ENCODE measurements at places on chromosomes 7 and 10.

- no peak overlapping the region for H3K27ac ChIP-seq
- H3K36me3 ChIP-seq, result no peaks in the 10 kb centered on the region
- no peaks in the 10 kb centered on the region for H3K4me1 ChIP-seq
- H3K4me3 ChIP-seq, result no peak overlapping the region
- DNase-seq, result no peak
These were observed 33.5 kb upstream of the CPN1 start for GRCh38 chr10:100114976-100115770.

DNA sequence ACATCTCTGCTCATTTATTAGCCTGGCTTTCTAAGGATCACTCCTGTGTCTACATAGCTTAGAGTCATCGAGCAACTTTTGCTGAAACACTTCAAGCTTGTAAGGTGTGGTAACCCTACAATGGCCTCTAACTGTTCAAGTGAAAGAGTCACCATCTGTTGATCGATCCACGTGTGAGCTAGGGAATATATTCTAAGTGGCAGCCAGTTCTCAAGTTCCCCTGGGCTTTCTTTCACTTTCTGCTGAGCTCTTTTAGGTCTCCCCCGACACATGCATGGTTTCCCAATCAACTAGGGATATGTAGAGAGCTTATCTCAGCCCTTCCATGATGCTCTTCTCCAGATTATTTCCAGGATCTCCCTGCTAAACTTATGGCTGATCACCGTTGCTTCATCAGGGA is 15.5 kb downstream of the AOAH start:
- H3K36me3 ChIP-seq, result peaks cover 47% of the 10 kb centered on the region
- no peak for DNase-seq
- no peaks in the 10 kb centered on the region for H3K27me3 ChIP-seq
- H3K4me1 ChIP-seq, result peaks cover 81% of the 10 kb centered on the region

GRCh38 chr10:118513174-118513573 is 82.3 kb downstream of the PRLHR start:
- H3K4me3 ChIP-seq, result no peak overlapping the region
- no peak overlapping the region for H3K27ac ChIP-seq
- H3K4me1 ChIP-seq, result peaks cover 3% of the 10 kb centered on the region
- no peaks in the 10 kb centered on the region for H3K36me3 ChIP-seq
- H3K27me3 ChIP-seq, result peaks cover 15% of the 10 kb centered on the region
- no peak for DNase-seq

- no peak overlapping the region for H3K27ac ChIP-seq
- H3K27me3 ChIP-seq, result peaks cover 9% of the 10 kb centered on the region
- peak; percentile 37 for DNase-seq
- peaks cover 5% of the 10 kb centered on the region for H3K4me1 ChIP-seq
These were observed 48.1 kb downstream of the PDLIM1 start for GRCh38 chr10:95242581-95243317.

- peaks cover 43% of the 10 kb centered on the region for H3K27me3 ChIP-seq
- H3K4me3 ChIP-seq, result no peak overlapping the region
- H3K27ac ChIP-seq, result no peak overlapping the region
- no peaks in the 10 kb centered on the region for H3K36me3 ChIP-seq
- peaks cover 6% of the 10 kb centered on the region for H3K4me1 ChIP-seq
These were observed 384 bp upstream of the TMEM229A start for GRCh38 chr7:124033095-124033806.

GRCh38 chr7:101506531-101506930 is 122.6 kb downstream of the MYL10 start:
- peaks cover 3% of the 10 kb centered on the region for H3K4me1 ChIP-seq
- peaks cover 10% of the 10 kb centered on the region for H3K27me3 ChIP-seq
- no peak overlapping the region for H3K4me3 ChIP-seq
- no peak for DNase-seq

DNA sequence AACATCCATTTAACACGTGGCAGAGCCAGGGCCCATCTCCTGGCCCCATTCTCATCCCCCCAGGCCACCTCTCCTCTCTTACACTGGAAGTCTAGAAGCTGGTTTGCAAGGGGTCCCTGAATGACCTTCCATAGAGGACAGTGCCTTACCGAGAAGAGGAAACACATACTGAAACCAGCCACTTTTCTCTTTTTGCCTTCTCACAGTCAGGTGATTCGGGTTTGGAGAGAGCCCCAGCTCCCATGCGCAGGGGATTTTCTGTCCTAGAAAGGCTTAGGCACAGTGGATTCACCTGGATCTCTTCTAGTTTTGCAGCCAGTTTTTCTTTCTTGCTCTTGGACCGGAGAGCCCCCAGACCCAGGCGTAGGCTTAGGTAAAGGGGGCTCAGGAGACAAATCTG is 334.1 kb upstream of the C7orf33 start:
- no peaks in the 10 kb centered on the region for H3K27me3 ChIP-seq
- no peak overlapping the region for H3K27ac ChIP-seq
- no peaks in the 10 kb centered on the region for H3K36me3 ChIP-seq

GRCh38 chr10:27242473-27242950 is 1.9 kb upstream of the ACBD5 start:
- peak overlapping the region; percentile 97 for H3K27ac ChIP-seq
- H3K4me3 ChIP-seq, result peak overlapping the region; percentile 93
- H3K4me1 ChIP-seq, result peaks cover 32% of the 10 kb centered on the region
- no peaks in the 10 kb centered on the region for H3K27me3 ChIP-seq
- H3K36me3 ChIP-seq, result peaks cover 11% of the 10 kb centered on the region
- no peak for DNase-seq

GRCh38 chr10:29886299-29886698 is 173.1 kb downstream of the JCAD start:
- no peak overlapping the region for H3K27ac ChIP-seq
- H3K4me1 ChIP-seq, result no peaks in the 10 kb centered on the region
- DNase-seq, result no peak
- H3K36me3 ChIP-seq, result no peaks in the 10 kb centered on the region
- no peaks in the 10 kb centered on the region for H3K27me3 ChIP-seq

- DNase-seq, result no peak
- H3K27ac ChIP-seq, result no peak overlapping the region
- H3K4me1 ChIP-seq, result peaks cover 3% of the 10 kb centered on the region
These were observed 33.8 kb downstream of the MICALL2 start for GRCh38 chr7:1425292-1426136.

GRCh38 chr10:132715776-132716680 is 69.9 kb downstream of the NKX6-2 start:
- H3K27me3 ChIP-seq, result no peaks in the 10 kb centered on the region
- peaks cover 4% of the 10 kb centered on the region for H3K36me3 ChIP-seq
- no peak for DNase-seq
- no peaks in the 10 kb centered on the region for H3K4me1 ChIP-seq

DNA sequence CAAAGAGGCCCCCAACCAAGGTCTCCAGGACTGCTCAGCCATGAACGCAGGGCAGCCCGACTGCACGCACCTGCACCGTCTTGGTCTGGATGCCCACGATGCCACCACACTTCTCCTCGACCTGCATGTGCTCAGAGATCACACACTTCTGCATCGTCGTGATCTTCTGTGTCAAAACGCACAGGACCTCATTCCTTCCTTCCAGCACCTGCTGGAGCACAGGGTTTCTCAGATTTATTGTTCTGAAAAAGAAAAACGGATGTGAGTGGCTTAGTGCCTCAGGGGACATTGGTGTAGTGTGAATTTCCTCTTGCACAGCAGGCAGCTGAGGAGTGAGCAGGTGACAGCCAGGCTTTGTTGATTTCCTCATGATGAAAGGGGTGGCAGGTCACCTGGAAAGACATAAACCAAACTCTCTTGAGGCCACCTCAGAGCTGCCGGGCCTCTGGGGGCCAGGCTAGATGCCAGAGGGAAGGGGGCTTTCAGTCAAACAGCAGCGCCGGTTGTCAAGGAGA is 38.2 kb downstream of the GSDME start:
- no peak for DNase-seq
- H3K27ac ChIP-seq, result no peak overlapping the region
- no peaks in the 10 kb centered on the region for H3K36me3 ChIP-seq
- H3K27me3 ChIP-seq, result peaks cover 20% of the 10 kb centered on the region
- no peak overlapping the region for H3K4me3 ChIP-seq
- H3K4me1 ChIP-seq, result peaks cover 9% of the 10 kb centered on the region

- no peak overlapping the region for H3K27ac ChIP-seq
- H3K36me3 ChIP-seq, result peaks cover 42% of the 10 kb centered on the region
- no peaks in the 10 kb centered on the region for H3K27me3 ChIP-seq
- peaks cover 58% of the 10 kb centered on the region for H3K4me1 ChIP-seq
- no peak for DNase-seq
- H3K4me3 ChIP-seq, result no peak overlapping the region
These were observed 130.0 kb downstream of the ARID5B start for GRCh38 chr10:62031507-62031906.

DNA sequence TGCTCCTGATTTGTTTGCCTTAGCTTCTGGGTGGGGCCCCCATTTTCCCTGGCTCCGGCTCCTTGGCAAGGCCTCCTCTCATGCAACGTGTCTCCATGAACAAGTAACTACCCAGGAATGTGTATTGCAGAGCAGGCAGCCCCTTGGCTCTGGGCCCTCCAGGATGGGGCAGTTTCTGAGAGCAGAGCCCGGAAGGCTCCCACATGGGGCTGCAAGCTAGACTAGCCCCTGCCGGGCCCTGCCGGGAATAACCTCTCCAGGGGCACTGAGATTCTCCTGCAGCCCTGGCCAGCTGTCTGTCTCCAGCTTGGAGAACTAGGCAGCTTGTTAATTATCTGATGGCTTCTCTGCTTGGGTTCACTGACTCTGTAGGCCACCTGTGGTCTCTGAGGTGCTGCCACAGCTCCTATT is 184.0 kb upstream of the INHBA start:
- DNase-seq, result no peak
- no peak overlapping the region for H3K4me3 ChIP-seq
- peaks cover 6% of the 10 kb centered on the region for H3K27me3 ChIP-seq
- H3K4me1 ChIP-seq, result peaks cover 78% of the 10 kb centered on the region

All from activated naive CD8-positive, alpha-beta T cell treated with anti-CD3 and anti-CD28 coated beads, Interleukin-2, amount 50 U/mL, for 24 hours (primary cell).